HFFc6 (cell line): ENCODE measurements at places on chromosomes 12 and 14. TPM values are rescaled to one million over a fixed set of nuclear protein-coding genes. Genes with fewer than 3 reads are reported as not detected.

The OASL gene
- not detected in 3 replicates for total RNA-seq

The DGKA gene
- total RNA-seq, result 70.0 to 90.8 TPM (median 87.4 TPM) in 3 replicates

- DNase-seq, result no peak
- peaks cover 1% of the 10 kb centered on the region for H3K27me3 ChIP-seq
- H3K27ac ChIP-seq, result no peak overlapping the region
- H3K4me1 ChIP-seq, result peaks cover 46% of the 10 kb centered on the region
- peaks cover 68% of the 10 kb centered on the region for H3K36me3 ChIP-seq
Measured at GRCh38 chr12:79841248-79841877, 93.5 kb downstream of the PPP1R12A start.

The PRH1 gene
- total RNA-seq, result 7.2 and 8.2 TPM in 2 replicates

DNA sequence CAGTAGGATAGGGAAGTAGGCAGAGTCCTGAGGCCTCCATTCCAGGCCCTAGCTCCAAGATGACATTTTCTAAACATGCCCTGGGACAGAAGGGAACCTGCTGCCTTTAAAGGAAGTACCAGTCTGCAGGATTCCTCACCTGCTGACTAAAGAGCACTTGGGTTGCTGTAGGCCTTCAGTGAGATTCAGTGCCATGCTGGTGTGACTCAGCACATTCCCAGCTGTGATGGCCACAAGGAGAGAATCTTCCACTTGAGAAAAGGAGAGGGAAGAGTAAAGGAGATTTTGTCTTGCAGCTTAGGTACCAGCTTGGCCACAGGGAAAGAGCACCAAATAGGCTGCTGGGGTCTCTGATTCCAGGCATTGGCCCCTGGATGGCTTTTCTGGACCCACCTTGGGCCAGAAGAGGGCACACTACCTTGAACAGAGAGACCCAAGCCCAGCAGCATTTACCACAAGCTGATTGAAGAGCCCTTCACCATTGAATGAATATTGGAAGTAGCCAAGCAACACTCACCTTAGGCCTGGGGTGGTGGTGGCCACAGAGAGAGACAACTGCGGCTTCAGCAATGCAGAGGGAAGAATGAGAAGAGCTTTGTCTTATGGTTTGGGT is 498.3 kb downstream of the KCNH5 start:
- no peak overlapping the region for H3K27ac ChIP-seq
- H3K4me1 ChIP-seq, result no peaks in the 10 kb centered on the region
- no peak for DNase-seq
- H3K36me3 ChIP-seq, result peaks cover 5% of the 10 kb centered on the region
- H3K4me3 ChIP-seq, result no peak overlapping the region
